ENCODE measurements at places on chromosomes 1 and 21. TPM values are rescaled to one million over a fixed set of nuclear protein-coding genes. Genes with fewer than 3 reads are reported as not detected.

The MAN1C1 gene
- 8.6 TPM for total RNA-seq

The GJB4 gene
- not detected for total RNA-seq

The KCNJ15 gene
- under 0.01 TPM for total RNA-seq

The ACTA1 gene
- 1.7 TPM for total RNA-seq

The TSPEAR gene
- not detected for total RNA-seq

The MYBPH gene
- not detected for total RNA-seq

The HES3 gene
- not detected for total RNA-seq

The ABCA4 gene
- total RNA-seq, result 0.94 TPM

DNA sequence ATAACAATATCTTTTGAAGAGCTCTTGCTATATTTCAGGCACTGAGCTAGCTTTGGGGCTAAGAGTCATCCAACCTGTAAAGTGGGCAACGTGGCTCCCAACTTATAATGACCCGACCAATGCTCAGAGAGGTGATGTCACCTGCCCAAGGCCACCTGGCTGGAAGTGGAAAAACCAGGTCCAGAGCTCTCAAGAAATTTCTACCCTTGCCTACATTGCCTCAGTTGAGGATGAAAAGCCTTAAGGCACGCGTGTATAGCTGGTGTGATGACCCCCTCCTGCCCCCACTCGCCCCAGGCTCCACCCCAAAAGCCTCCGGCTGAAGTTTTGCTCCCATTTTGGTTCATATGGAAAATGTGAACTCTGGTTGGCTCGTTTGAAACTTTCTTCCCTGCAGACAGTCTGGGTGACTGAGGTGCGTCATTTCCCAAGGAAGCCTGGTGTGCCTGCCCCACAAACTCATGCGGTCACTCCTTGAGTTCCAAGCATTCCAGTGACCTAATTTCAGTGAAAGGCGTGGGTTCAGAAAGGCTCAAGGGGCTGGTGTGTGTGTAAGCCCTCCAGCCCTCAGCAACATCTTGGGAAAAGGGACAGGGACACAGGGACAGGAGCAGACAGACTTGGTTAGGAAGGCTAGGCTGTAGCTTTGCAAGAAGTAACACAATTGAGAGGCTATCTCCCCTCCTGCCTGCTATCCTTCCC, 20.5 kb downstream of the HTR1D start:
- no peak for DNase-seq

DNA sequence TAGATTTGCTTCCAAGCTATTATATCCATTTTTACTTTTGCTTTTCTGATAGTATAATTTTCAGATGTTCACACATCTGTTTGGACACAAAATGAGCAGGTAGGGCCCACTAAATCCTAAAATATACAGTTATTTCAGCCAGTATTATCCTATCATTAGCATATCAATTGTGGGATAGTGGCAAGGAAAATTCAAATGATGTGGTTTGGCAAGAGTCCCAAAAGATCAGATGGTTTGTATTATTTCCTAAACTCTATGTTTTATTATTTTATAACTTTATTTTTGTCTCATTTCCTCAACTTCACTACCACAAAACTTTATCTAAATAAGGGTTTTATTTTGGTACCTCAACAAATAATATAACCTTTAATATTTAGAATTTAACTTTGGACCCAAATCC, 1659.6 kb downstream of the NCAM2 start:
- no peak for DNase-seq

DNA sequence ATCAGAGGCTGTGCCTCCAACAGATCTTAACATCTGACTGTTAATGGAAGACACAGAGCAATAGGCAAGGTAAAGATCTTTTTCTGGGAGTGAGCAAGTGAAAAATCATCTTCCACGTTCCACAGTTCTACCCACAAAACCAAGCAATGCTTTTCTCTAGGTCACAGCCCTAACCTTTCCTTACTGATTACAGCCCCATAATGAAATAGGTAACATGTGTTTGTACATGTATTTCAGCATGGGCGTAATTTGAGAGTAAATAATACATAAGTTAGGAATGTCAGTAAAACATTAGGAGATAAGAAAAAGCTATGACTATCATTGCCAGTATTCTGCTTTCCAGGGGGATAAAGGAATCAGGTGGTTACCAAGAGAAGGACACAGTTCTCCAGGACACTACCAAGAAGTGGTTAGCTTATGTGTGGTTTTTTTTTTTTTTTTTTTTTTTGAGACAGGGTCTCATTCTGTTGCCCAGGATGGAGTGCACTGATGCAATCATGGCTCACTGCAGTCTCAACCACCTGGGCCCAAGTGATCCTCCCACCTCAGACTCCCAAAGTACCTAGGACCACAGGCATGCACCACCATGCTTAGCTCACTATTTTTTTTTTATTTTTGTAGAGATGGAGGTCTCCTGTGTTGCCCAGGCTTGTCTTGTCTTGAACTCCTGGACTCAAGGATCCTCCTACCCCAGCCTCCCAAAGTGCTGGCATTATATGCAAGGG, 72.0 kb downstream of the DAP3 start:
- DNase-seq, result no peak

- no peak for DNase-seq
Measured at GRCh38 chr1:156241311-156241811, 623 bp upstream of the BGLAP start.

DNA sequence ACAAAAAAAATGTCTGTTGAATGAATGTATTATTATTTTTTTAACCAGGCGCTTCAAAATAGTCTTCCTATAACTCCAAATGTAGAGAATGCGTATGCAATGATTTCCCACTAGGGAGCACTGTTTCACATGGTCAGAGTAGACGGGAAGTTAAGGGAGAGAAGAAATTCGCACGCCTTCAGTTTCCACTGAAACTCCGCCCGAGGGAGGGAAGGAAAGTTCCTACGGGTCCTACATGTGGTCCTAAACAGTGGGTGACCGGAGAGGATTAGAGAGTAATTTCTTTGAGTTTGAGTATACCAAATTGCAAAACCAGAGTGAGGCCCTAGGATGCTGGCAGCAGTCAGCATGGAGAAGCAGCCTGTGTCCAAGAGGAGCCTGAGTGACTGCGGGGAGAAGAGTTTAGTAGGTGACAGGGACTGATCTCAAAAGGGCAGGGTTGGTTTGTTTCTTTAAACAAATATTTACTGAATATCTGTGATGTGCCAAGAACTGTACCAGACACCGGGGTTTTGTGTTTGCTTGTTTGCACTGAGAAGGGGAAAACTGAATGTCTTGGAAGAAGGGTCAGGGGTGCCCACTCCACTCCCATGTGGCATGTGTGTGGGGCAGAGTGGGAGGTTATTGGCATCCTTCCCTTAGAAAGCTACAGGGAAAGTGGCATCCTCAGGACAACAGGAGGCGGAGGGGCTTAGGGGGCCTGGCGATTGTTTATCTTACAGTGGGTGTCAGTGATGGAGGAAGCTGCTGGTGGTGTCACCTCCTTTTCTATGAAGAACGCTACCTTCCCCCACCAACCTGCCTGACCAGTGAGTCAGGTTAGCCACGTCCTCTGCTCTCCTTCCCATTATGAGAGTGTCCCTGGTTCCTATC, 22.8 kb downstream of the RNU5D-1 start:
- DNase-seq, result no peak

DNA sequence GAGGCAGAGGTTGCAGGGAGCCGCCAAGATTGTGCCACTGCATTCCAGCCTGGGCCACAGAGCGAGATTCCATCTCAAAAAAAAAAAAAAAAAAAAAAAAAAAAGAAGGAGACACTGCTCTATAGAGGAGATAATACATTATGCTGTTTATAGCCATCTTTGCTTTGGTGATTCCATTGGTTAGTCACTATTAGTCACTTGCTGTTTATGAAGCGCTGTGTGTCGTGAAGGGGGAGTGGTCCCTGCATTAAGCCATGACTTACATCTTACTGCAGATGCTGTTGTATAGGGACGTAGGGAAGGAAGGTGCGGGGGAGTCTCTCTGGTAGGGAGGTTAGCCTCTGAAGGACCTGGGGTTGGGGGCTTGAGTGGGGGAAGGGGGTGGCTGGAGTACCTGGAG, 48.3 kb downstream of the HUNK start:
- DNase-seq, result no peak

DNA sequence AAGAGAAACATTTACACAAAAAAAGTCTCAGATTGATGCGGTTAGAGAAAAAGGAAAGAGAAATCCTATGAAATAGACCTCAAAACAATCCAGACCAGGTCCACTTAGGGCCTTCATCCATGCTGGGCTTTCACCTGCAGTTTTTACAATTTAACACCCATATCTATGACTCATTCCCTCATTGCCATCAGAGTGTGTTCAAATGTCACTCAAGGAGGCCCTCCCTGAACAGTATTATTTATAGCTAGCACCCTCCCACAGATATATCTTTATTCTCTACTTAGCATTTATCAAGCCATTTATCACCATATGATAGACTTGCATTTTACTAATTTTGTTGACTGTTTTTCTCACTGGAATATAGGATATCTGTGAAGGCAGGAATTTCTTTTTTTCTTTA, 824 bp upstream of the KRTAP21-3 start:
- no peak for DNase-seq

DNA sequence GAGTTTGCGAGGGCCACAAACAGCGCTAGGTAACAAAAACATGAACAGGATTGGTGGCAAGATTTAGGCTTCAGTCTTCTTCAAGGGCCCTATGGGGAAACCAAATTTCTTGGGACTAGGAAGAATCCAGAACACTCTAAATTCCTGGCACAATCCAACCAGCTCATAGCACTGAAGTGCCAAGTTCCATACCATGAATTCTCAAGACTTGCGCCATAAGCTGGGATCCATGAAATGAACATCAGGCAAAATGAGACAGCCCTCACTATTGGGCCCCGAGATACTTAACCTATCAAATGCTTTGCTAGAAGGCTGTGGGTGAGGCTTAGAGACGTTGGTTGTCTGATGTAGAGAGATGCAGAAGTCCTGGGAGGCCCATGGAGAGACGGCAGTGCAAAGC, 322.1 kb downstream of the PAPPA2 start:
- no peak for DNase-seq

DNA sequence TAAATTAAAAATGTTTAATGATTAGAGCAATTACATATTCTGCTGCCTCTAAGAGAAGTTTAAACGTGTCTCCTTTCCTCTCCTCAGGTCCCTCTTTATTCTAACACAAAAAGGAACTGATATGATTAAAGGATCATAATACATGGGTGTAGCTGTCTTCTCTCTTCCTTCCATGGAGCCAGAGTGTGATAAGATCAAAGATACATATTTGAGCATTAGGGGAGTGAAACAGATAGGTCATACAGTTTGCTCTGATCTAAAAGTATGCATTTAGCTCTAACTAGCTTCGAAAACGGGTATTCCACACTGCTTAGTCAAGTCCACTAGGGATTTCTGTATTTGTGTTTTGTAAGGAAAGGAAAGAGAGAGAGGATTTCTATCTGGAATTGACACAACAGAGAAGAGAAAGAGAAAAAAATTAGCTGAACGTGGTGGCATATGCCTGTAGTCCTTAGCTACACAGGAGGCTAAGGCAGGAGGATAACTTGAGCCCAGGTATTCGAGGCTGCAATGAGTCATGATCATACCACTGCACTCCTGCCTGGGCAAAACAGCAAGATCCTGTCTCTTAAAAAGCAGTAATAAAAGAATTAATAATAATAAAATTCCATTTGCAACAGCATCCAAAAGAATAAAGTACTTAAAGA, 63.1 kb downstream of the CDC42BPA start:
- no peak for DNase-seq

DNA sequence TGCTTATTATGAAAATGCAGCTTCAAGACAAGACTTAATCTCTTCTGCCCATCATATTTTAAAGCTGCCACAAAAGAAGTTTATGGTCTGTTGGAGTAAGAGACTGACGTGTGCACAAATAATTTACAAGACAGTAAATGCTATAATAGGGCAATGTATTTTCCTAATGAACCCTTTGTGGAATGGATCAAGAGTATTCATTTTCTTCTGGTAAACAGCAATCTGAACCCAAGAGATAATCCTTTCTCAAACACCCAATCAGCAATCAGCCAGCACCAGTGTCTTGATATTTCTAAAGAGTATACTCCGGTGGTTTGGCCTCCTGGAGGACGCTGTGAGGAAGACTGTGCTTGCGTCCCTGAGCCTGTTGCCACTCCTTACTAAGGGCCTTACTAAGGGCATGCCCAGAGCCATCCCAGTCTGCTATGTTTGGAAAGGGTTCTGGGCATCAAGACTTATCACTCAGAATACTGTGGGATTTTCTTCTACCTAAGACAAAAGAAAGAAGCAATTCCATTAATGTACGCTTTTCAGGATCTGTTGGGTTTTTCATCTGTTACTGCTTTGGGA, 48.8 kb upstream of the LRRC8D start:
- no peak for DNase-seq

GRCh38 chr1:230117694-230118093, 50.7 kb downstream of the GALNT2 start:
- DNase-seq, result no peak

GRCh38 chr1:34663031-34663430, 91.8 kb upstream of the GJB5 start:
- DNase-seq, result no peak

DNA sequence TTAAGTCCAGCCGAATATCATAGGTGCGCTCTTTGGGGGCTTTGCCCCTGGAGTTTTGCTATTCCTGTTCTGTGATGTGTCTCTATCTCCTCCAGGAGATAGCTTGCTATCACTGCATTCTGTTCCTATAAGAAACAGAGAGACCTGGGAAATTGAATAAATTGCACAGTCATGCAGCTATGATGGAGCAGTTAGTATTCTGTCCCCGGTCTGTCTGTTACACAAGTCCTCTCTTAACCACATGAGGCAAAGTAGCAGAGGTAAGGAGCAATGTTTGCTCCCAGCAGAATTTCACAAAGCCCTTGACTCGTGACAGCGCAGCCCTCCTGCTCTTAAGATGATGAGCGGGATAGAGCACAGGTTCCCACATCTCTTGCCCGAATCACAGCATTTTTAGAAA, 63.9 kb upstream of the GRHL3 start:
- DNase-seq, result no peak

DNA sequence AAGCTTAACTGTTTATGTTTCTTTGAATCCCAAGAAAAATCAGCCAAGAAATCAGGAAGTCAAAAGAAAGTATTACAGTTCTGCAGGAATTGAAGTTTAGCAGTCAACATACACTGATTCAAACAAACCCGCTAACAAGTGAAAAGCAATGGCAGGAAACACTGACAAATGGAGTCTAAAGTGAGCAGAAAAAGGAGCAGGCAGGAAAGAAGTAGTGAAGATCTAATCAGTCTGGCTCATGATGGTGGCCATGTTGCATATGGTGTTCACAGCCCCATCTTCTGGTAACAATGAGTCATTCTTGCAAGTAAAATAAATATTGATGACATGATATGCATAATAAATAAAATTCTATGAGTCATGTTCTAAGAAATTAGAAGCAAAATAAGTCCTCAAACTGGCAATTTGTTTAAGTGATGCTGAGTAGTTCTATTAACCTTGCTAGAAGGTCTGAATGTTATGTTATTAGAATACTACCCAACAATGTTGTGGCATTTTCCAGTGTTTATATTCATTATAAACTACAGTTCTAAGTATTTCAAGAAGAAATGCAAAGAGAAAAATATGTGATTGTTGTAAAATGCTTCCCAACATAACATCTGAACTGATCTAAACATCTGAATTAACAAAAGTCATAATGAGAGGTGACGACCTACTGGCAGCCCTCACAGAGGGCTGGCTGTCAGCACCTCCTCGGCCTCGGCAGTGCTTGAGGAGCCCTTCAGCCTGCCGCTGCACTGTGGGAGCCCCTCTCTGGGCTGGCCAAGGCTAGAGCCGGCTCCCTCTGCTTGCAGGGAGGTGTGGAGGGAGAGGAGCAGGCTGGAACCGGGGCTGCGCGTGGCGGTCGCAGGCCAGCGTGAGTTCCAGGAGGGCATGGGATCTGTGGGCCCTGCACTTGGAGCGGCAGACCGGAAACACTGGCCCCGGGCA, 5.7 kb upstream of the ACBD6 start:
- DNase-seq, result no peak
